ENCODE measurements at places on chromosomes 5 and 9.

DNA sequence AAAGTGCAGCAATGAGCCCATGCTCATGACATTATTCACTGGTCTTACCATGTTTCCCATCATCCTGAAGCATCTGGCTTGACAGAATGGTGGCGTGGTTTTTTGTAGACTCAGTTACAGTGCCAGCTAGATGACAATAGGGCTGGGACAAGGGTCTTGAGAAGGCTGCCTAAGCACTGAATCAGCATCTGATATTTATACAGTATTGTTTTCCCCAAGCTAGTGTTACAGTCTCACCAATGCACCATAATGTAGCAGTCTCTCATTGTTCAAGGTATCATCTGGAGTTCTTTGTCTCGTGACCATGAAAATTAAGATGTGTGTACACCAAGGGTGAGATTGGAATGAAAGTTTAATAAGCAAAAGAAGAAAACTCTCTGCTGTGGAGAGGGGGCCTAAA is 19.0 kb upstream of the GGTA1 start:
- DNase-seq, result no peak

- DNase-seq, result no peak
These were observed 50.8 kb downstream of the TSPAN17 start for GRCh38 chr5:176697934-176698538.

- DNase-seq, result peak; percentile 57
These were observed 36.8 kb downstream of the C9orf50 start for GRCh38 chr9:129584136-129584535.

- no peak for DNase-seq
These were observed 991.2 kb upstream of the ACO1 start for GRCh38 chr9:31393240-31393639.

DNA sequence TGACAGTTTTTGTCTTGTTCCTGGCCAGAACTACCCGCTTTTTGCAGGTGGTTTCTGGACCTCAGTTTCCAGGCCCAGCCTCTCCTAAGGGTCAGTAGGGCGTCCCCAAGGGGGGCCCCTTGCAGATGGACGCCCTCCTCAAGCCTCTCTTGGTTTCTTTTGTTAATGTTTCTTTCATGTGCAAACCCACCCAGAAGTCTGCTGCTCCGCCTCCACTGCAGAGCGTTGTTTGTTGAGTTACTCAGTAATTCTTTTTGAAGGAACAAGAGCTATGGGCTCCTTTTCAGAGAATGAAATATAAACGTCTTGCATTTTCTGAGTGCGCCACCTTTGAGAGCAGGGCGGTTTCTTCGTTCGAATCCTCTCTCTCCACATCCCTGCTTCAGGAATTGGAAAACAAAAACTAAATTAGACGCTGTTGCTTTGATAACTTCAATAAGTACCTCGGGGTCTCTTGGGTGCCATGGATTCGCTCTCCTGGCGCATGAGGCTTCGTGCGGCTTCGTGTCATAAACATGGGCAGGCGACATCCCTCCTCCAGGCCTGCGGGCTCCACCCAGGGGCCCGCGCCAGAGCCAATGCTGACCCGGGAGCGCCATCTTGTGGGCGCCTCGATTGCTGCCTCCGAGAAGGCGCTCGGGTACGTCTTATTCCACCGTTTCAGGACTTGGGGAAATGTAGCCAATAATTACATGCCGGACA is 38.3 kb upstream of the CKMT2 start:
- DNase-seq, result peak; percentile 85

DNA sequence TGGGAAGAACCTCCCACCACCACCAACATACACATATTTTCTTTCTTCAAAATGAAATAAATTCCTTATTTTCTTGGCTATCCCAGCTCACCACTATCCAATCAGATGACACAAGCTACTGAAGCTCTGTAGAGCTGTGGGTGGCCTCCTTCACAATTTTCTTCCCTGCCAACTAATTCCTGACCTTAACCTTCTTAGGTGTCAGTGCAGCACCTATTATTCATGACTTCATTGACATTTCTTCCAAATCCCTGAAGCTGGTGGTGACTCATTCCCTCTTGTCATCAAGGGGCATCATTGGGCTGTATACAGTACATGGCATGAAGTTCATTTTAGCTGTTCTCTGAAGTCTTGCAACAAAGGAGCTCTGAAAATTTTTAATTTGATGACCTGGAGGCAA is 42.0 kb upstream of the ADRA1B start:
- no peak for DNase-seq

DNA sequence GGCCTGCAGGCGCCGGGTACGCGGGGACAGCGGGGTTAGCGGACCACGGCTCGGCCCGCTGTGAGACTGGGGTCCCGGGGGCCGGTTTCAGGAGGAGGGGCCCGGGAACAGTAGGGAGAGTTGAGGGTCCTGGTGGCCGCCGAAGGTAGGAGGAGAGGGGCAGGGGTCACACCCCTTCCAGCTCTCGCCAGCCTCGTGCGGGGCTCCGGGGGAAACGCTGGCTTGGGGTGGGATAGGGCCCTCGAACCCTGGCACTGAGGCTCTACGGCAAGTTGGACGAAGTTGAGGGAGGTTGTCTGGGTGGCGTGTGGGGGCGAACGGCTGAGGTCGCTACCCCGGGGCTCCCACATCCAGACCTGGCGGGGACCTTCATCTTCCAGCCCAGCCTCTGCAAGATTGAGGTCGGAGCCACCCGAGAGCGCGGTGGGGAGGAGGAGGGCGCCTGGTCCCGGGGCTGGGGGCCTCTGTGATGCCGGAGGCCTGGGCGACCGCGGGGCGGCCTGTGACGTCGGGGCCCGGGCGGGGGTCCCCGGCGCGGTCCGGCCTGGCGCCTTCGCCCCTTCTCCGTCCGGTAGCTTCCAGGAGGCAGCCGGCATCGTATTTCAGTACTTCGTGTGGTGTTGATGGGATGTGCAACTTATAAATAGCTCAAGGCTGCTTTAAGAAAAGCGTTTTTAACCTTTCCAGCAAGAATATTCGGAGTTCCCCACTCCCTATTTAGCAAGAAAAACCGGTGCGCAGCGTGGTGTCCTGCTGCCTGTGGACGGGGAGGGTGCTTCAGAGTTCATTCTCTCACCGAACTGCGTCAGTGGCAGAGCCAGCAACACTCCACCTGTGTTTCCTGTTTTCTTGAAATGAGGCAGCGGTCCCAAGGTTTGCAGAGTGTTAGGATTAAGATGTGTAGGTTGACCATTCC is 902 bp downstream of the HABP4 start:
- DNase-seq, result peak; percentile 35

- no peak for DNase-seq
These were observed 6.1 kb upstream of the OTP start for GRCh38 chr5:77644371-77645157.

GRCh38 chr5:147508711-147509040 is 1.2 kb downstream of the DPYSL3 start:
- no peak for DNase-seq

DNA sequence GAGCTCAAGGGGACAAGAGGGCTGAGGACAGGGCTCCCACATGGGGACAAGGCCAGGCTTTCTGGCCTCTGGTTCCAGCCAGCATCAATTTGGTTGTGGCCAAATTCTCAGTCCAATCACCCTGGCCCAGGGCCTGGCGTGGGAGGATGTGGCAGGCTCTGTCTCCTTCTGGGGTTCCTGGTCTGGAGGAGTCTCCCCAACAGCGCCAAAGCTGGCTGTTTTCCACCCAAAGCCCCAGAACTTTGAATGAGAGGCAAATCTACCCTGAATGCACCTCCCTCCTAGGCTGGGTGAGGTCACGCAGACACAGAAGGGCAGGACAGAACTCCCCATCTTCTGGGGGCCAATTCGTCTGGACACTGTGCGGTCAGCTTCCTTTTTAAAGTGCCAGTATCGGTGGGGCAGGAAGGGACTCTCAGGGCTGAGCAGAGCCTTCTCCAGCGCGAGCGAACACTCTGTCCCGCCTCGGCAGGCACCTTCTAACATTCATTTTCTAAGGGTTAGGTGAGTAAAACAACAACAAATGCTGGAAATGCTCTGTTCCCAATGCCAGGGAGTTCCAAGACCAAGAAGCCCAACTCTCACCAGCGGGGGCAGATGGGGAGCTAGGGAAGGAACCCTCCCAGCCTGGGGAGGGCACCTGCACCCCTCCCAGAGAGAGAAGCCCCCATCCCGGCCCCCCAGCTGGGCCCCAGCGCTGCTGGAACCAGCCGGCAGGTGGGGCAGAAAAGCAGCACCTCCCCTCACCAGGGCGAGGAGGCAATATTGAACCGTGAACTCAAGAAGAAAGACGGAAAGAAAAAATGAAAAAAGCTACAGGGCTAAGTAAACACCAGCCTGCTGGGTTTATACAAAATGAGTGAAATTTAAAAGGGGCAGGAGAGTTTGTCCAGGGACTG is 3.7 kb upstream of the DPM2 start:
- no peak for DNase-seq

GRCh38 chr9:19162026-19162366 is 34.7 kb upstream of the PLIN2 start:
- no peak for DNase-seq

GRCh38 chr5:151523335-151523734 is 67.8 kb downstream of the FAT2 start:
- DNase-seq, result peak; percentile 27

GRCh38 chr9:97861148-97861475 is 8.1 kb downstream of the FOXE1 start:
- DNase-seq, result no peak

DNA sequence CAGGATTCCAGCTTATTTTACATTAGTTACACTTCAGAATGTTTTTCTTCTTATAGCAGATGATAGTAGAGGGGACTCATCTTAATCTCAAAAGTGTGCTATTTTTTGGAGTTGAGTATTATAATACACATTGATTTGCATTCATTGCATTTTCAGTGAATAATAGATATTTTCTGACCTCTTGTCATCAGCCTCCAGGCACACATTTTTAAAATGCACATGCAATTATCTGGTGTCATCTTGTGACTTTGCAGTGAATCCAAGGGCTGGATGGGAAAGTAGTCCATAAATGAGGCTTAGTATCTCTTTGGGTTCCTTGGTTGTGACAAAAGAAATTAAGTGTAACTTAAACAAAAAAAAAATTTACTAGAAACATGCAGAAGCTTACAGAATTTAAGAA is 28.1 kb upstream of the POU4F3 start:
- no peak for DNase-seq

- no peak for DNase-seq
These were observed 60.5 kb downstream of the CDC42SE2 start for GRCh38 chr5:131324303-131324702.

- DNase-seq, result no peak
These were observed 194.7 kb downstream of the CDH9 start for GRCh38 chr5:26843677-26844076.

GRCh38 chr9:121939643-121940042 is 153.5 kb downstream of the TTLL11 start:
- no peak for DNase-seq

GRCh38 chr5:121681229-121681855 is 170.3 kb upstream of the FTMT start:
- no peak for DNase-seq

GRCh38 chr5:64634997-64635686 is 55.2 kb upstream of the SHISAL2B start:
- no peak for DNase-seq

GRCh38 chr5:6350277-6351090 is 27.9 kb downstream of the MED10 start:
- DNase-seq, result no peak

DNA sequence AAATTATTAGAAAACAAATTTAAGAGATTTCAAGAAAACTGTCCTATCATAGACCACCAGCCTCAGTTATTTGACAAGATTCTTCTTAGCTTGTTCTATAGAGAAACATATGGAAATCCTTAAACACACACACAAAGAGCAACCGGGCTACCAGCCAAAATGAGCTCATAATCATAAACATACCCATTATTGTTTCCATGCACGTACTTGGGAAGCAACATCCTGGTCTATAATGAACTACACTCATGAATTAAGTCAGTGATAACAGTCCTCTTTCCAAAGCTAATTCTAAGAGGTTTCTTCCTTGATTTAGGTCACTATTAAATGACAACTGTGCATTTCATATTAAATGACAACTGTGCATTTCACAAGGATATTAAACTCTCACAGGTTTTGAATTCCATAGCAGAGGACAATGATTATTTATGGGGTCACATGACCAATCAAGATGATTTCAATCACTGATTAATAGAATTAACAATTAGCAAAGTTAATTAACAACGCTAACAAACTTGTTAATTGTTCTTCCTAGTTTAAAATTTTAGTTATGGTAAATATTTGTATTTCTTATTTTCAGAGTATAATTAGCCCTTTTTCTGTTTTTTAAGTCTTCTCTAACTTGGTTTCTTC is 77.0 kb downstream of the OXCT1 start:
- DNase-seq, result no peak

DNA sequence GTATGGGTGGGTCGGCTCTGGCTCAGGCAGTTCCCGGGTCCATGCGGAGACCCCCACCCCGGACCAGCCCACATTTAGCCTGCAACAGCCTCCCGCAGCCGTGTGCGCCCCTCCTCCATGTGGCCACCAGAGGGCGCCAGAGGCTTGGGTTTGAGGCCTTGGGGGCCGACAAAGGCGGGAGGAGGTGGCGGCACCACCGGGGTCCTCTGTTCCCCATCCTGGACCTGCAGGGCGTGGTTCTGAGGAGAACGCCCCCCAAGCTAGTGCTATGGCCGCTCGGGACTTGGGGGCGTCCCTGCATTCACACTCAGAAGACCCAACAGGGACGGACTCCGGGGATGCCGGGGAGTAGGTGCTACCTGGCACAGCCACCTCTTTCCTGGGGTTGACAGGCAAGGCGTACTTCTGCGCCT is 16.5 kb downstream of the ASS1 start:
- peak; percentile 74 for DNase-seq

DNA sequence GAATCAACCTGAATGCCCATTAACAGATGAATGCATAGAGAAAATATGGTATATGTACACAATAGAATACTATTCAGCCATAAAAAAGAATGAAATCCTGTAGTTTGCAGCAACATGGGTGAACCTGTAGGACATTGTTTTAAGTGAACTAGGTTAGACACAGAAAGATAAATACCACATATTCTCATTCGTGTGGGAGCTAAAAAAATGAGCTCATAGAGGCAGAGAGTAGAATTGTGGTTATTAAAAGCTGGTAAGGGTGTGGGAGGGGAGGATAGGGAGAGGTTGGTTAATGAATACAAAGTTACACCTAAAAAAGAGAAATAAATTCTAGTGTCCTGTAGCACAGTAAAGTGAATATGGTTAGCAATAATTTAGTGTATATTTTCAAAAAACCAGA is 23.5 kb downstream of the PTTG1 start:
- DNase-seq, result no peak

- no peak for DNase-seq
These were observed 360.8 kb downstream of the NTRK2 start for GRCh38 chr9:85030316-85030715.

GRCh38 chr5:127997201-127997704 is 86.3 kb upstream of the SLC12A2 start:
- no peak for DNase-seq

DNA sequence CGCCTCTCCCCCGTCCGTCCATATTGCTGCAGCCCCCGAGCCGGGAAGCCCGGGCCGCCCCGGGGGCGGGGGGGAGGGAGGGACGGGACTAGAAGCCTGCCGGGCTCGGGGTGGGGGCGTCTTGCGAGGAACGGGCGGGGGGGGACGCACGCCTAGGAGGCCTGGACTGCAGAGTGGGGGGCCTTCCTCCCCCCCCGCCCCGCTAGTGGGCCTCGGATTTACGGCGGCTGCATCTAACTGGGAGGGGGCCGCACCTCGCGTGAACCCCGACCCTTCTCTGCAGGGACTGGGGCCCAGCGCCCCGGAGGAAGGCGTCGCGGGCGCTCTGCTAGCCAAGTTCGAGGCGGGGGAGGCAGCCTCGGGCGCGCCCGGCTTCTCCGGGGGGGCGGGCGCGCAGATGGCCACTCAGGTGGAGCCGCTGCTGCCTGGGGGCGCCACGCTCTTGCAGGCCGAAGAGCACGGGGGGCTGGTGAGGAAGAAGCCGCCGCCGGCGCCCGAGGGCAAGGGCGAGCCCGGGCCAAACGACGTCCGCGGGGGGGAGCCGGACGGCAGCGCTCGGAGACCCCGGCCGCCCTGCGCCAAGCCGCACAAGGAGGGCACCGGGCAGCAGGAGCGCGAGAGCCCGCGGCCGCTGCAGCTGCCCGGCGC is at the start of gene LARP1:
TSS of gene LARP1 (plus strand) at position 17 of the 648 bp plus-strand sequence. CDS start at position 398, 381 bp downstream.
- DNase-seq, result no peak
